Activated CD8-positive, alpha-beta T cell treated with anti-CD3 and anti-CD28 coated beads, Interleukin-2, amount 10 ng/mL, durations not matched to agents 7 days and 5 days (primary cell): ENCODE measurements at places on chromosomes 6 and 20. TPM values are rescaled to one million over a fixed set of nuclear protein-coding genes. Genes with fewer than 3 reads are reported as not detected.

GRCh38 chr20:63628246-63628975, 1.5 kb upstream of the GMEB2 start:
- H3K4me3 ChIP-seq = peak overlapping the region; percentile 96
- DNase-seq = peak; percentile 78
- H3K27ac ChIP-seq = peak overlapping the region; percentile 94
- peaks cover 19% of the 10 kb centered on the region for H3K4me1 ChIP-seq

GRCh38 chr6:158501360-158502262, 58.3 kb upstream of the TMEM181 start:
- no peaks in the 10 kb centered on the region for H3K27me3 ChIP-seq
- H3K4me1 ChIP-seq = no peaks in the 10 kb centered on the region
- peaks cover 3% of the 10 kb centered on the region for H3K36me3 ChIP-seq
- DNase-seq = no peak
- no peak overlapping the region for H3K4me3 ChIP-seq

DNA sequence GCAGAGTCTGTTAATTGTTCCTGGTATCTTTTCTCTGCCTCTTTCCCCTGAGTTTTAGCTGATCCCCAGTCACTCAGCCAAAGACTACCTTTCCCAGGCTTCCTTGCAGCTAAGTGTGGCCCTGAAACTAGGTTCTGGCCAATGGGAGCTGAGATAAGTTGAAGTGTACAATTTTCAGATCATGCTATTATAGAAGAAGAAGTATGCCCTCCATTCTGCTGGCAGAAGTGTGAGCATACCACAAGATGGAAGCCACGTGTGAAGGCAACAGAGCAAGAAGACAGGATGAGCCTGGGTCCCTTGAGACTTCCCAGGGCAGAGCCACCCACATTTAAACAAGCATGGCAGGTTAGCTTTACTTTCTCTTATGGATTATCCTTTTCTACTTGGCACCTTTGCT, 273.2 kb downstream of the HIVEP2 start:
- DNase-seq = no peak
- no peak overlapping the region for H3K4me3 ChIP-seq
- H3K4me1 ChIP-seq = peaks cover under 1% of the 10 kb centered on the region
- no peak overlapping the region for H3K27ac ChIP-seq

- no peak overlapping the region for H3K27ac ChIP-seq
- DNase-seq = no peak
- H3K27me3 ChIP-seq = no peaks in the 10 kb centered on the region
- H3K4me1 ChIP-seq = no peaks in the 10 kb centered on the region
Observed at GRCh38 chr6:167401525-167402194, 76.8 kb downstream of the TTLL2 start.

DNA sequence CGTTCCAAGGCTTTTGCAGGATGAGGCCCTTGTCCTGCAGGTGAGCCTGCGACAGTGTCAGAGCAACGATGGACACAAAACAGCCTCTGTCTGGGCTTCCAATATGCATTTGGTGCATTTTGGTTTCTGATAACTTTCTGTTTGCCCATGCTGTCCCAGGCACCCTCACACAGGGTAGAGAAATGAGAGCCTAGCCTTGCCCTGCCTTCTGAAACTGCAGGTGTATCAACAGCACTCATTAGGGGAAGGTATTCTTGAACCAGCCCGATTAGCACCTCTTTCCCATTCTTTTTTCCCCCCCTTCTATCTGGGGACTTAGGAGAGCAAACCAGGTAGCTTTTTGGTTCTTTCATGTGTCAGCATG, 30.3 kb downstream of the CHMP4B start:
- H3K4me1 ChIP-seq = peaks cover 84% of the 10 kb centered on the region
- H3K36me3 ChIP-seq = peaks cover 12% of the 10 kb centered on the region
- DNase-seq = no peak
- no peak overlapping the region for H3K27ac ChIP-seq
- H3K4me3 ChIP-seq = no peak overlapping the region

DNA sequence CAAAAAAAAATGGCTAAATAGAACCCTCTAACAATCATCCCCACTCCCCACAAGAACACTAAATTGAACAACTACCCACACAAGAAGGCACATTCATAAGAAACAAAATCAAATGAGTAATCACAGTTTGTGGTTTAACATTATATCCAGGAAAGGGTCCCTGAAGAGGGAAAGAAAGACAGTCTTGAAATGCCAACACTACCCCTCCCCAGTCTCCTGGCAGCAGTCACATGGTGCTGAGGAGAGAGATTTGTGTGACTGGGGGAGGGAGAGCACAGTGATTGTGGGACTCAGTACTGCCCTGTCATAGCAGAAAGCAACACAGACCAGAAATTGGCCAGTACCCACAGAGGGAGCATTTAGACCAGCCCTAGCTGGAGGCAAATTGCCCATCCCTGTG, 443.7 kb upstream of the BTBD3 start:
- no peaks in the 10 kb centered on the region for H3K36me3 ChIP-seq
- no peaks in the 10 kb centered on the region for H3K4me1 ChIP-seq
- DNase-seq = no peak
- H3K4me3 ChIP-seq = no peak overlapping the region
- no peaks in the 10 kb centered on the region for H3K27me3 ChIP-seq
- H3K27ac ChIP-seq = no peak overlapping the region

DNA sequence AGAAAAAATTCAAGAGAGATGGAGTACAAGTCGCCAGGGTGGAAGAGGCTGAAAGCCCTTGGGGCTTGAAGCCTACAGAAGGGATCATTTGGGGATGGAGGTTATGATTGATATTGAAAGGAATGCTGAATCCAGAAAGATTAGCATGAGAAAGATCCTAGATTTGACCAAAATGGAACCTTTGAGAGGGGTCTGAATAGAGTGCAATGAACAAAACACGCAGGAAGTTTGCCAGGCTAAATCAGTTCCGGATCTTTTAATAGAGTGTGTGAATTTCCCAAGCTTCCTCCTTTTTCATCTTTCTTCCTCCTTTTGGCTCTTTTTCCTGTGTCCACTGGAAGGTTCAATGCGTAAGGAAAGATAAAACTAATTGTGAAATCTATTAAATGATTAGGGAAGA, 15.3 kb downstream of the IPCEF1 start:
- H3K27me3 ChIP-seq = no peaks in the 10 kb centered on the region
- no peaks in the 10 kb centered on the region for H3K36me3 ChIP-seq
- no peaks in the 10 kb centered on the region for H3K4me1 ChIP-seq

DNA sequence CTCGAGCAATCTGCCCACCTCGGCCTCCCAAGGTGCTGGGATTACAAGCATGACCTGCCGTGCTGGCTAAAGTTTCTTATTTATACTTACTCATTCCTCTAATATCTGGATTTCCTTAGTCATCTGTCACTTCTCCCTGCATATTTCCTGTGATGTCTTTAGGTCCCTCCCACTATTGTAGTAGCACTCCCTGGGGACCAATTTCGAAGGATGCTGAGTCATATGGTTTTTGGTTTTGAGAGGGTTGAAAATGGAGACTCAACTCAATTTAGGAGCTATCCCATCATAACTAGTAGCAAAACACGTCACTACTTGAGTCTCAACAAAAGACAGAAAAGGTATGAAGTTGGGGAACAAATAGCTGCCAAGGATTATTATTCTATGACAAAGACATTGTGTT, 20.2 kb downstream of the MCUR1 start:
- H3K27me3 ChIP-seq = no peaks in the 10 kb centered on the region
- DNase-seq = no peak
- H3K27ac ChIP-seq = no peak overlapping the region
- peaks cover 22% of the 10 kb centered on the region for H3K36me3 ChIP-seq

GRCh38 chr6:96724641-96725040, 112.6 kb downstream of the GPR63 start:
- H3K4me1 ChIP-seq = no peaks in the 10 kb centered on the region
- H3K36me3 ChIP-seq = no peaks in the 10 kb centered on the region
- H3K27ac ChIP-seq = no peak overlapping the region
- peaks cover 6% of the 10 kb centered on the region for H3K27me3 ChIP-seq
- no peak for DNase-seq
- no peak overlapping the region for H3K4me3 ChIP-seq

GRCh38 chr6:150573041-150573681, 26.5 kb upstream of the PLEKHG1 start:
- H3K4me3 ChIP-seq = no peak overlapping the region
- peaks cover 28% of the 10 kb centered on the region for H3K27me3 ChIP-seq
- DNase-seq = no peak
- H3K36me3 ChIP-seq = no peaks in the 10 kb centered on the region

- no peaks in the 10 kb centered on the region for H3K27me3 ChIP-seq
- no peak overlapping the region for H3K4me3 ChIP-seq
- H3K27ac ChIP-seq = no peak overlapping the region
- no peaks in the 10 kb centered on the region for H3K36me3 ChIP-seq
- no peaks in the 10 kb centered on the region for H3K4me1 ChIP-seq
Observed at GRCh38 chr6:120935908-120936307, 398.4 kb downstream of the TBC1D32 start.

- H3K4me3 ChIP-seq = no peak overlapping the region
- no peaks in the 10 kb centered on the region for H3K4me1 ChIP-seq
- DNase-seq = no peak
Observed at GRCh38 chr20:49874696-49875095, 40.6 kb downstream of the SPATA2 start.

DNA sequence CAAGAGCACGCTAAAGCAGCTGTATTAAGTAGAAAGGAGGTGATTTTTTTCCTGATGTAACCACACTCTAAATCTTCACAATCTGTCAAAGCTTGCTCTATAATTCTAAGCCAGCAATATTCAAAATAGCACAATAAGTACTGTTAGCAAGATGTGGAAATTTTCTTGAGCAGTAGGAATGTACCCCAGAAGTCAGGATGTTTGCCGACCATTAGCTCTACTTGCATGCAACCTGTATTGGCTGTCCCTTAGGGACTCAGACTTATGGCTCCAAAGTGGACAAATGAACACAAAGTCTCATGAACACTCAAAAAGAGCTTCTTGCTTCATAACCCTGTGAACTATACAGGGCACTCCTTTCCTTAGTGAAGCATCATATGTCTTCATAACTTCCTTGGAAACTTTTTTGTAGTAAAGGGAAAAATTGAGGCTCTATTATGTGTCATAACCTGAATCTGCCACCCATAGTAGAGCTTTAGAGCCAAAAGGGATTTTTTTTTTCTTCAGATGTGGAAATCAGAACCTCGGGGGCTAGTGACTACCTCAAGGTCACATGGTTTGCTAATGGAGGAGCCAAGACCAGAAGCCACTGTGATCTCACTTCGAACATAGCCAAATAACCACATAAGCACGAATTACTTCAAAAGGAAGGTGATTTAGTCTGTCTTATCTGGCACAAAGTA, 54.5 kb downstream of the ADGRG6 start:
- DNase-seq = no peak
- no peaks in the 10 kb centered on the region for H3K27me3 ChIP-seq
- no peak overlapping the region for H3K4me3 ChIP-seq

GRCh38 chr6:167122041-167122826, 662 bp upstream of the CCR6 start:
- peak overlapping the region; percentile 70 for H3K4me3 ChIP-seq
- peak; percentile 43 for DNase-seq
- peaks cover 55% of the 10 kb centered on the region for H3K4me1 ChIP-seq
- H3K27me3 ChIP-seq = peaks cover 2% of the 10 kb centered on the region
- H3K27ac ChIP-seq = peak overlapping the region; percentile 86

The PTGIS gene
- total RNA-seq = 2.5 TPM

The SLC35F1 gene
- not detected for total RNA-seq

The NT5E gene
- total RNA-seq = 7.4 TPM

The SH3BGRL2 gene
- 0.13 TPM for total RNA-seq

The MYLK4 gene
- total RNA-seq = 0.13 TPM

The TFAP2C gene
- not detected for total RNA-seq

The PPP1R16B gene
- 63.4 TPM for total RNA-seq

The NKX2-4 gene
- not detected for total RNA-seq

The SIRPD gene
- 0.23 TPM for total RNA-seq

The RAB44 gene
- not detected for total RNA-seq

The PLCB4 gene
- not detected for total RNA-seq
